ENCODE measurements at places on chromosomes 12 and 14.

DNA sequence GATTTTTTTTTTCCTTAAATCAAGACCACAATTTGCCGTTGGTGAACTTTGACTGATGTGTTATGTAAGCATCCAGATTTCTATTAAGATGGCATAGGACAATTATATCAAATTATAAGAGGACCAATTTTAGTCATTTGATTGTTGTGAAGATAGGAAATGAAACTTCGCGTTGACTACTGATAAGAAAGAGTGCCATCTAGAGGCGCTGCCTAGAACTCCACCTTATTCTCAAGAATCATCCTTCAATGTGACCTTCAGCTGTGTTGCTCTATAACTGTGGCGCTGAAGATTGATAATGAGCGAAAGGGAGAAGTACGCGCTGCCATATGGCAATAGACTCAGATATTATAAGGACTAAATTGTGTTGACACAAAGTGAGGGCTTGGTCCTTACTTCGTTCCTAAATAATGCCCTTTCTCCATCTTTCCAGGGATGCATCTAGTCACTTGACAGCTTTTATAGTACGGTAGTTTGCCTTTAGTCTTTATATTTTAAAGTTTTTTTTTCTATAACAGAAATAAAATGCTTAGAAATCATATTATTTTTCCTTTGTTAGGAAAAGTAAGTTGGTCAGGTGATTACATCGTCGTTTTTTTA is 350.8 kb upstream of the STXBP6 start:
- peak; percentile 83 for DNase-seq

GRCh38 chr12:53232646-53233461 is 845 bp upstream of the RARG start:
- DNase-seq: peak; percentile 63

GRCh38 chr12:34346372-34347034 is 324.2 kb downstream of the ALG10 start:
- DNase-seq: no peak

GRCh38 chr12:78392918-78393317 is 471.7 kb upstream of the SYT1 start:
- DNase-seq: no peak

DNA sequence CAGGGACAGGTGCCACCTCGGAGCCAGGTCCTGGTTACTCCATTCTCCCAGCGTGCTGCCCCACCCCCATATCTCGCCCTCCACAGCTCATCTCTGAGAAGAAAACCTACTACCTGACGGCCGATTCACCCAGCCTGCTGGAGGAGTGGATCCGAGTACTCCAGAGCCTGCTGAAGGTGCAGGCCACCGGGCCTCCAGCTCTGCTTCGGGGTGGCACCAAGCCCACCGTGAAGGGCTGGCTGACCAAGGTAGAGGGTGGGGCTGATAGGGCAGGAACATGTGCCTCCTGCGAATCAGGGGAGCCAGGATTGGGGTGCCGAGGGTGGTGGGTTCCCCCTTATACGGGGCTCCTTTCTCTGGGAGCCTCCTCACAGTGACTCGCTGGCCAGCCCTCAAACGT is 25.9 kb downstream of the PIGH start:
- DNase-seq: no peak

DNA sequence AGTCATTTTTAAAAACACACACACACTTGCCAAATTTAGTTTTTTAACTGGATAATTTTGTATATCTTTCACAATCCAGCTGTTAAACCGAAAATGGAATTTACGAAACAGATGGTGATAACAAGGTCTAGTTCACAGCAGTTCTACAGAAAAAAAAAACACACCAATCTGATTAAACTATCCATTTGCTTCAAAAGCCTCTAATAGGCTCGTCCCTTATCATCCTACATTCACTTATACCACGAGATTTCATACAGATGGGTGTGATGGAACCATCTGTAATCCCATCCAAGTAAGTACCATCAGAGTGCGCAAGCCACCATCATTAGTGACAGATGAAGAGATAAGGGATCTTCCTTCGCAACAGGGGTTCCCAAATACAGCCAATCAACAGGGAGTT is 20.1 kb downstream of the GCH1 start:
- DNase-seq: no peak

Data from GM23338 (cell line).